ENCODE measurements at places on chromosomes 3 and 15.

DNA sequence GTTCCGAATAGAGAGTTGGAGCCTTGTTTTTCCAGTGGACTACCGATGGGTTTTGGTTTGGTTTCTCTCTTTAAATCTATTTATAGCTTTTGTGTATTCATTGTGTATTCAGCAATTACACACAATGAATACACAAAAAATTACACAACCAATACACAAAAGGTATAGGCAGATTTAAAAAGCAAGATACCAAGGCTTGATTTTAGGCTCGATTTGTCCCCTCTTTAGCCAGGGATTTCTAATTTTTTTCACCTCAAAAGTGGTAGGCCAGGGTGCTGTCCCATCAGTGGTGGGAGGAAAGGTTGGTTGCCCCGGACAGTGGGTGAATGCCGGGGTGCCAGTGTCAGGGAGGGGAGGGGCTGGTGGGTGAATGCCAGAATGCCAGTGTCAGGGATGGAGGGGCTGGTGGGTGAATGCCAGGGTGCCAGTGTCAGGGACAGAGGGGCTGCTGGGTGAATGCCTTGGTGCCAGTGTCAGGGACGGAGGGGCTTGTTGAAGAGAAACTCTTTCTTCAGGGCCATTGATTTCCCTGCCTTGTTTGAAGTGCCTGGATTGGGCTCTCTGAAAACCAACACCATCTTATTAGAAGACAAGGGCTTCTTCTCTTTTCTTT is 186.2 kb downstream of the GOLGA6L6 start:
- DNase-seq, result no peak

DNA sequence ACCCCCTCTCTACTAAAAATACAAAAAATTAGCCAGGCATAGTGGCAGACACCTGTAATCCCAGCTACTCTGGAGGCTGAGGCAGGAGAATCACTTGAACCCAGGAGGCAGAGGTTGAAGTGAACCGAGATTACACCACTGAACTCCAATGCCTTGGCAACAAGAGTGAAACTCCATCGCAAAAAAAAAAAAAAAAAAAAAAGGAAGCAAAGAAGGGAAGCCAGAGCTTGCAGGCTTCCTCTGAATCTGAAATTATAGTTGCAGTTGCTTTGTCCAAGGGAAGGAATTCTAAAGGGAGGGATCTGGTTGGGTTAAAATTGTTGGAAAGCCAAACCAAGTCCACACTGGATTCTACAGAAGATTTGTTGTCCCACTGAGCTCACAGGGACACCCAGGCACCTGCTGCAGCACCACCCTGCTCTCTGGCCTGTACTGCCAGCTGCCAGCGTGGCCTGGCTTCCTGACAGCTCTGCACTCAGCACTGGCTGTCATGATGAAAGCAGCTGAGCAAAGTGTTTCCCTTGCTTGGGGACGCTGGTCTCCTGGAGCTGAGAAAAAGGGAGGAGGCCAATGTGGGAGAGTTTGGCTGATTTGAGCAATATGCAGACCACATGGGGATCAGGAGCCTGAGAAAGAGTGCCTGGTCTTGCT is 88.8 kb upstream of the HES1 start:
- DNase-seq, result no peak

DNA sequence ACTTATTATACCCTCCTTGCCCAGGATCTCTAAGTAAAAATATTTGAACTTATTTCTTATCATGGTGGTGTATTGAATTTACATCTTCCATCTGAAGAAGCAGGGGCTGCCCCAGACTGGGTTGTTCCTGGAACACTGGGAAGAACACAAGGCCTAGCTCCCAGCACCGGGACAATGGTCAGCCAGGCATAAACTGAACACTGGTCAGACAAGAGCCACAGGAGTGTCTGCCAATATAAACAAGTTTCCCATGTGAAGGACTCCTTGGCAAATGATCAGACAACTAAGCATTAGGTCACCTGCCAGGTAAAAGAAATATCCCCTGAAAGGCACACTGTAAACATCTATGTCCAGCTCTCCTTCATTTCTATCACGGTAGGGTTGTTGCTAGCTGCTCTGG is 172.4 kb downstream of the ATP8B4 start:
- no peak for DNase-seq

DNA sequence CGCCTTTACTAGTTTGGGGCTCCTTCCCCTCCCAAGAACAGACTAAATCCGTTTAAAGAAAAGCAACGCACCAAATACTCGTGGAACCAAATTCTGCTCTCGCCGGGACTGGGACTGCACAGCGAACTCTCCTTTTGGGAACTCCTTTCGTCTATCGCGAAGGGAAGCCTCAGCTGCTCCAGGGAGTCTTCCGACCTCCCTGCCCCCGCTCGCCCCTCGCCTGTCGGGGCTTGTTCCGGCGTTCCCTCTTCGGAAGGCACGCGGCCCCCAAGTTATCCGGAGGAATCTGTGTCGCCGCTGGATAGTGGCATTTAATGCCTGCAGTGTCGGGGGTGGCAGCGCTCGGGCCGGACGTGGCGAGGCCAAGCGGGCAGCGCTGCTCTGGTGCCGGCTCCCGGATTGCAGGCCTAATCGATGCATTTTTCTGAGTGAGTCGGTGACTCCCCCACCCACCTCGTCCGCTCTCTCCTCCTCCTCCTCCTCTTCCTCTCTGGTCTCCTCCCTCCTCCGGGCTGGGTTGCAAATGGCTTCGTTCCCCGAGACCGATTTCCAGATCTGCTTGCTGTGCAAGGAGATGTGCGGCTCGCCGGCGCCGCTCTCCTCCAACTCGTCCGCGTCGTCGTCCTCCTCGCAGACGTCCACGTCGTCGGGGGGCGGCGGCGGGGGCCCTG is at the start of gene TRIM71:
Gene TRIM71, plus strand, starts transcription at position 440 of the 671 bp plus-strand sequence. Its CDS starts 84 bp downstream, at position 524.
- DNase-seq, result no peak

DNA sequence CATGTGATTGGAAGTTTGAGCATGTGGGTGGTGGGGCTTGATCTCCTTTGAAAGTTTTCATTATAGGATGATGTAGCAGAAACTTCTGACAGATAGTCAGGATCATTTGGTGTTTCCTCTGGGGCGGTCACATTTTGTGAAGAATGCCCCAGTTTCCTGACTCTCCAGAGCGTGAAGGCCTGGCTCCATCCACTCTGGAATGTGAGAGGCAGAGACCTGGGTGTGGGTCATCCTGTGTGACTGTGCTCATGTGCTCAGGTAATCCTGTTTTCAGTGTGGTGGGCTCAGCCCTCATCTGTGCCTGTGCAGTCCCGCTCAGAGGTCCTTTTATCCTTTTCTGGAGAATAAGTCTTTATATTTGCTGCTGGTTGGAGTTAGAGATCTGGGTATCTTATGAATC is 81.0 kb downstream of the RGMA start:
- no peak for DNase-seq
